Astrocyte of the cerebellum (primary cell): ENCODE measurements at places on chromosomes 1 and 21.

DNA sequence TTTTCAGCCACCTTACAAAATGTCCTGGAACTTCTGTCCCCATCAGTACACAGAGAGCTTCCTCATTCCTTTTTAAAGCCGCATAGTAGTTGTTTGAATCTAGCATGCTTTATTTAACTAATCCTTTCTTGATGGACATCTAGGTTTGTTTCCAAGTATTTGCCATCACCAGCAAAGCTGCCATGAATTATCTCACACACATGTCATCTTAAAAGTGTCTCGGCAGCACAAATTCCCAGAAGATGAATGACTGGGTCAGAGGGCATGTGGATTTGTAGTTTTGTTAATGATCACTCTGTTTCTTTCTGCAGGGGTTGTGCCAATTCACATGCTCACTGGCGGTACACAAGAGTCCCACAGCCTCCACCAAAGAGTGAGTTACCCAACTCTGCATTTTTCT is 68.3 kb downstream of the CLIC6 start:
- DNase-seq = no peak

GRCh38 chr1:24248859-24249258 is 61.8 kb upstream of the IFNLR1 start:
- no peak for DNase-seq

- DNase-seq = peak; percentile 52
Measured at GRCh38 chr1:118788463-118788862, 199.7 kb downstream of the TBX15 start.

DNA sequence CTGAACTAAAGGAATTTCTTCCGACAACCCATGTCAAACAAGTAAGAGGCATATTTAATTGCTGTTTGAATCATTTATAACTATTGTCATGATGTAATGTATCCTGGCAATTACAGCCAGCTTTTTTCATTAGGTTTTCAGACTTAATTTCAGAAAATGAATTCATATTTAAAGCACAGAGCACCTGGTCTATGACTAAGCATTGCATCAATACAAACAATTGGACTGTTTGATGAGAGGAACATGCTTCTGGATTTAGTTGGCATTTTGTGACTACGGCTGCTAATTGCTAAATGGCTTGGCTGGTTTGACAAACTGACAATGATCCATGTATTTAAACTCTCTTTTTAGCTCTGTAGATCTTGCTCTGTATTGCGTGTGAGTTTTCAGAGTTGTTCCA is 853.4 kb downstream of the NCAM2 start:
- DNase-seq = no peak

- DNase-seq = no peak
Measured at GRCh38 chr1:25702101-25702775, 85.6 kb downstream of the MAN1C1 start.

DNA sequence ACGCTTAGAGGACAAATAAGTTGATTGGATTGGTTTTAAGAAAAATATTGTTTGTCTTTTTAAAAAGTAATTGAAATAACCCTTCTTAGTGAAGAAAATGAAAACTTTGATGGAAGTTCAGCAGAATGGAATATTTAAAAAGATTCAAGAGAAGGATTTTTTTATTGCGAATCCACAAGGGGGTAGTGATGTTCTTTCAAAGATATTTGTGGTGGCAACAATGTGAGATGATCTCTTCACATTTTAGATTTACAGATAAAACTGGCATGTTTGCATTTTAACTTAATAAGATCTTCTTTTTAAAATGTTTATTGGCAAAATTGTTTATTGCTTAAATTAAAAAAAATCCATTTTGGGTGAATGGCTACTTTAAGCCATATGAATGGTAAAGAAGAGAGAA is 8.9 kb downstream of the CAMTA1 start:
- DNase-seq = peak; percentile 62

GRCh38 chr1:87062687-87063086 is 148.3 kb downstream of the HS2ST1 start:
- no peak for DNase-seq

DNA sequence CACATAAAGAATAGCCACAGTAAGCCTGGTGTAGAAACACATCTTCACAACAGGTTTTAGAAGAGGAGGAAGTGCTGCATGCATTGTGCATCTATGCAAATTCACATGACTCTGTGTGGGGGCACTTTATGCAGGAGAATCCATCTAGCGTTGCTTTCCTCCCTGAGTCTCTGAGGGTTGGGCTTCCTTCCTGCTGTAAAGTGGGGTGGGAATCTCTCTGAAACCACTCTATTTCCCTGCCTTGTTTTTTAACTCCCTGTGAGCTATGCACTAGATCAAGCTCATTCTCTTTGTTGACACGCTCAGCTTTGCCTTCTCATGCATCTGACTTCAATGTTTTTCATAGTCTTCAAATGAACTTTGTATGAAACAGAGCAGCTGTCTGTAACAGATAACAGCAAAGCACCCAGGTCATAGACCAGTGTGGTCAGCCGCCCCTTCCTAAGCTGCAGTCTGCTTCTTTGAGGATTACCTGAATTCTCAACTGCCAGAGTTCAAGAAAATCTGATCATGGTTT is 102.7 kb upstream of the DPH5 start:
- DNase-seq = no peak

DNA sequence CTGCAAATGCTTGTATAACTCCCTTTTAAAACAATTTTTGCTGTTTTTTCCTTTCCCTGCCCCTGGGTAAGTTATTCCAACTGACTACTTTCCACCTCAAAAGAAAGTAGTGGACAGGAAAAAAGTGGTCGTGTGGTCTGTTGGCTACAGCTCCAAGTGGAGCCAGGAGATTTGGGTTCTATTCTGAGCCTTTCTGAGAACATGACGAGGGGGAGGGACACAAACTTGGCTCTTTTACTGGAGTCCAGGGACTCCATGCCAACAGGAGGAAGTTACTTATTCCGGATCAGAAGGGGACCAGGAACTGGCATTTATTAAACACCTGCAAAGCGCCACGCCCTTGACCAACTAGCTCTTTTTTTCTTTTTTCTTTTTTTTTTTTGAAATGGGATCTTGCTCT is 79.0 kb upstream of the CAPZB start:
- DNase-seq = no peak

DNA sequence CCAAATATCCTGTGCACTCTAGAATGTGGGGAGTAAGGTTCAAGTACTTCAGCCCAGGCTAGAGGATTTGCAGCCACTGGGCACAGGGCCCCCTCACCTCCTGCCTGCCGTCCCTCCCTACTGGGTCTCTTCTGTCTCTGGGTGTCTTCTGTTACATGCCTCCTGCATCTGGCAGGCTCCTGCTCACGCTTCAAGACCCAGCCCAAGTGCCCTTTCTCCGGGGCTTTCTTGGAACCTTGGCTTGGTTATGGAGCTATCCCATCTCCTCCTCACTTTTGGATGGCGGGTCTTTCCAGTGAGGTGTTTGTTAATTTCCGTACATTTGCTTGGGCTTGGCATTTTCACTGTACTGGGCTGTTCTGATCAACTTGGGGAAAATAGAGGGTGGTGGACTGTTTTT is 129.0 kb downstream of the GALNT2 start:
- no peak for DNase-seq

DNA sequence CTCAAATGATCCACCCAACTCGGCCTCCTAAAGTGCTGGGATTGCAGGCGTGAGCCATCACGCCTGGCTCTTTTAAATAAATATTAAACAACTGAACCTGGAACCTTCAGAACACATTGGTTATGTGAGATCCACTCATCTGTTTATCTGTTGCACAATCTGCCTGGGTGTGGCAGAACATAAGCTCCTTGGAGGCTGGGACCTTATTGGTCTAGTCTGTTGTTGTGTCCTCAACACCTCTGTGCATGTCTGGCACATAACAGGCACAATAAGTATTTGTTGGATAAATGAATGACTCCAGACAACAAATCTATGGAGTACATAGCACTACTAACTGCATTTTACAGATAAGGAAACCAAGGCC is 4.1 kb upstream of the NBL1 start:
- DNase-seq = no peak

- peak; percentile 84 for DNase-seq
Measured at GRCh38 chr1:210597555-210598134, 268.9 kb downstream of the HHAT start.

DNA sequence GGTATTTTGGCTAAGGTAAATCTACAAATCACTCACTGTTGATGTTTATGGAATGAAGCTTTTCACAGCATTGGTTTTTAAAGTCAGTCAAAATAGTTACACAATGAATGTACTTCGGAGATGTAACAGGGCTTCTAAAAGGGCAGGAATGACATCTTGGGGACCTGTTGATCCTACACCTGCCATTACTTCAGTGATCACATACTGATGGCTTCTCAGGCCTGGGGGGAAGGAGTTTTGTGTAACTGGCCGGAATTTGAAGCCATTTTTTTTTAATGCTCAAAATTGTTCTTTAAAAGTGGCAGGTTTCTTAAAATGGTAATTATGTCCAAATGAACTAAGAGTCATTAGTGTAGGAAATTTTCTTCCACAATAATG is 11.2 kb downstream of the RPL5 start:
- no peak for DNase-seq

GRCh38 chr1:14113841-14114567 is 414.0 kb downstream of the PRDM2 start:
- DNase-seq = peak; percentile 61

DNA sequence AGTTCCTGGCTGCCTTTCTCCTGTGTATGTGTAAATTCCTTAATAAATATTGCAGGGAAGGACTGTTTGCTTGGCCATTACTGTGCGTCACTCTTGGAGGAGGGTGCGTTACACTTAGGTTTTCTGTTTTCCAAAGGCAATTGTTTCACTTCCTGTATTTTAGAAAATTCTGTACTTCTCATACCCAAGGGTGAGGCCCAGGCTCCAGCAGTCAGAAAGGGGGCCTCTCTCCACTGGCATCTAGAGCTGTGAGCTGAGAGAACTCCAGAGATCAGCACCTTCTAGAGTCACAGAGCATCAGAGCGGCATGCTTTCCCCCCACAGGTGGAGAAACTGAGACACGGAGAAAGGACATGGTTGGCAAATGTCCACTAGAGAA is 27.0 kb upstream of the ZFP69B start:
- DNase-seq = no peak

GRCh38 chr1:208387908-208388811 is 144.0 kb upstream of the PLXNA2 start:
- DNase-seq = no peak

DNA sequence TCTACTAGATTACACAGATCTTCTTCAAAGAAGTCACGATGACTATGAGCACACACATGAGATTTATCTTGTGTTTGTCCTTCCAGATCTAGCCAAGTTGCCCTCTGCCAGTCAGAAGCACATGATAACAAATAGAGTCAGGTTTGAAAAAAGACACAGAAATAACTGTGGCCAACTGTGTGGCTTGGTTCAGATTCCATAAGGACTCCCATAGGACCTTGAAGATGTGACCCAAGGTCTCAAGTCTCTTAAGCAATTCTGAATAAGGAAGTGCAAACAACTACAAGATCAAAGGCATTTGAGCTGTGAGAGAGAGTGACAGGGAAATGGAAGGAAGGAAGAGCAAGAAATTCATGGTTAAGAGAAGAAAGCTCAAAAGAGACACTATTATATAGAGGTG is 194.0 kb downstream of the PLPP3 start:
- no peak for DNase-seq

DNA sequence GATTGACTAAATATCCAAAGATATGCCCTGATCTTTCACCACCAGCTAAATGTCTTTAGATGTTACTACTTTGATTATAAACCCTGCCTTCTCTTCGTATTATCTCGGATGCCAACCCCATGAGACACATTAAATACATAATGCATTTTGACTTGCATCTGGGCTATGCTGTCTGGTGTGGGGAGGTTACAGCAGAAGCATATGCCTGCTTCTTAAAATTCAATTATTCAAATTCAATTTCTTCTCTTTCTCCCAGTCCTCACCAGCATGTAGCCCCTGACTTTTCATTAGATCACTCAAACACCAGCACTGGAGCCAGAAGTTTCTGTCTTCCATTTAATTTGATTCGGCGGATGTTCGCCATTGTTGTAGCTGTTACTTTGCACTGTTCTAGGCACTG is 360.7 kb upstream of the CAMK1G start:
- DNase-seq = no peak

DNA sequence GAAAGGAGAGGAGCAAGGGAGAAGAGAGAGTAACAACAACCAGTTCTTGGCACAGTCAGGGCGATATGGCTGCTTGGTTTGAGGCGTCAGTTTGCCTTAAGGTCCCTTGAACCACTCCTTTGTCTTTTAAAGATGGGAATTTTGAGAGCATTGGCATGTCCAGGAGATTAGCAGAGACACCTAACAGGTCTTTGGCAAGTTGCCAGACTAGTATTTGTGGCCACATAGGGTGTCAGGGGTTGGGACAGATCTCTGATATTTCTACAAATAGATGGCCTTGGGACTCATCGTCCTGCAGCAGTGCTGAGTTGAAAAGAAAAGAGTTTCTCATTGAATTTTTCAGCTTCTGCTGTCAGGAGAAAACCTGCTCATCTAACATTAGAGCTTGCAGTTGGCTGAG is 55.3 kb upstream of the KCND3 start:
- no peak for DNase-seq

GRCh38 chr1:2555634-2556276 is 416 bp upstream of the TNFRSF14 start:
- no peak for DNase-seq

DNA sequence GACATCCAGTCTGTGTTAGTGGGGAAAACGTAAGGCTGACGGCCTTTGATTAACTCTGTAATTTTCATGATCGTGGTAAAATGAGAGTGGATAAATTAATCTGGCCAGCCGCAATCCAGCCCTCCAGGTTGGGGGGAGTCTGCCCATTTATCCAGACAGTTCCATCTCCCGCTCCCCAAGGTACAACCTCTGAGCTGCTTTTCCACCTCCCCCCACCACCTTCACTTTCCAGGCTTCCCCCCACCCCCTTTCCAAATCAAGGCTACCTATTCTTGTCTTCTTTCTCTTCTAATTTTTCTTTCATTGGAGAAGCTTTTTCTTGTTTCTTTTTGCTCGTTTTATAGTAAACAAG is 6.0 kb downstream of the MIER1 start:
- no peak for DNase-seq

GRCh38 chr1:221509575-221510355 is 232.1 kb downstream of the DUSP10 start:
- no peak for DNase-seq

GRCh38 chr1:202207292-202207691 is 13.7 kb downstream of the LGR6 start:
- DNase-seq = peak; percentile 79

GRCh38 chr1:93716941-93717368 is 35.3 kb upstream of the BCAR3 start:
- no peak for DNase-seq
